ENCODE measurements at places on chromosomes 7 and 10.

DNA sequence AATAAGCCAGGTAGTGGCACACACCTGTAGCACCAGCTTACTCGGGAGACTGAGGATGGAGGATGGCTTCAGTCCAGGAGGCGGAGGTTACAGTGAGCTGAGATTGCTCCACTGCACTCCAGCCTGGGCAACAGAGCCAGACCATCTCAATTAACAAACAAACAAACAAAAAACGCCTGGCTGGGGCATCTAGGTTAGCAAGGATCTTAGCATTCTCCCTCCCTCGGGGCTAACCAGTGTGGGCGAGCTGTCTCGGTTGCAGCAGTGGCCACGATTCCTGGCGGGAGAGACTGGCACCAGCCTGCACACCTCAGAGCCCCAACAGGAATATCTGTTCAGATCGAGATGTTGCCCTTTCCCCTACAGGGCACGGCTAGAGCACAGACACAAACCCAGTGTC is 91.3 kb upstream of the KCTD7 start:
- DNase-seq, result no peak

DNA sequence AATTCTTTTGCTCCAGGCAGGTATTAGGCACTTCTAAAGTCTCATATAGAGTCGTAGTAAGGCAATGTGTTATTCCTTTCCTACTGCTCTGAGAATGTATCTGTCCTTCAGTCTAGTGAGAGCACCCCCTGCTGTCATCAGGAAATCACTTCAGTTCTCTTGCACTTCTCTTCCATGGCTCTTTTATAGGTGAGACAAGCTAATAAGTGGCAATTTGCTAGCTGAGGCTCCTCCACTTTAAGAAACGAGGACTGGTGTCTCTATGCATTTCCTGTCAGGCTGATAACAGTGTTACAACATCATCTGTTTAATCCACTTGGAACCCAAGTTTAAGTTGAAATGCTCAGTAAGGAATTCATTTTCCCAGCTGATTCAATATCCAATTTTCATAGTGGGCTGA is 350.6 kb downstream of the TFEC start:
- DNase-seq, result no peak

GRCh38 chr7:96710544-96710943 is 898 bp upstream of the SEM1 start:
- DNase-seq, result no peak

GRCh38 chr7:40815512-40815911 is 680.7 kb downstream of the SUGCT start:
- DNase-seq, result no peak

GRCh38 chr7:79272066-79272669 is 181.3 kb downstream of the MAGI2 start:
- no peak for DNase-seq

DNA sequence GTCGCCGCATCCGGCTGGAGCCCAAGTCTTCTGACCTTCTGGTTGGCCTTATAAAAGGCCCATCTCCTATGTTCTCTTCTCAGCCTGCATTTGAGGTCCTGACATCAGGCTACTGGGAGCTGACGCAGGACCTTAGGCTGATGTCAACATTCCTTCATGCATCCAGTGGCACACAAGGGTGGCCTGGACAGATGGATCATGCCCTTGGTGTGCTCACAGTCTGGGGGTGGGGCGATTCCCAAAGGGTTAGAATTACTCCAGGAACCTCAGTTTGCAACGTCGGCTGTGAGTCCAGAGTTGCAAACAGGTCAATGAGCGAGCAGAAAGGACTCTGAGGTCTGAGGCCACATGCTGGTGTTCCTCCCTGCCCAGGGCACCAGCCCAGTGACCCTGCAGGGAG is 8.2 kb upstream of the CLIP2 start:
- no peak for DNase-seq

DNA sequence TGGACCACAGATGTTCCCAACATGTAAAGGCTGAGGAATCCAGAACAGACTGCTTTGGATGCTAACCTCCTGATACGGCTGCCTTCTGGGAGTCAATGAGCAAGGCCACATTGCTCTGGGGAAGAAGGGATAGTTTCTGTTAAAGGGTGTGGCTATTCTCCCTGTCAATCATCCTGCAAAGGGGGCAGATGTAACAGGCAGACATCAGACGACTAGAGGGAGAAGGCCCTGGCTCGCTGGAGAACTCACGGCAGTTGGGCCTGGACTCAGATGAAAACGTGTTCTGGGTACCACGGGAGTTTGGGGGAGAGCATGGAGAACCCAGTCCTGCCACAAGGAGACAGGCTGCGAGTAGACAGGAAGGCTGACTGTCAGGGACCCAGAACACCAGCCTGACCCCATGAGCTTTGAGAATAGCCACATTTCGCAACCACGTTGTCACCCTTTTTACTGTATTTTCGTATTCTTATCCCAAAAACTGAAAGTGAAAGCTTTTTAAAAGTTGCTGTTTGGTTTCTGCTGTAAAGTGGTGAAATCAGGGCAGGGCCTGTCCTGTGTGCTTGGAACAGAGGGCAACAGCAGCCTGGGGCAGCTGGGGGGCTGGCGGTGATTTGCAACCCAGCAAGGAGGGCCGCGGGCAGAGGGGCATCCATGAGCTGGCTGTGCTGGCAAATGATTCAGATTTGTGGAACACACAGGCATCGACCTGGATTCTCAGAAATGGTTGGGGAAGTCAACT is 95.3 kb downstream of the MYOF start:
- DNase-seq, result peak; percentile 8

- DNase-seq, result peak; percentile 6
Measured at GRCh38 chr7:23863209-23863787, 153.3 kb downstream of the STK31 start.

GRCh38 chr7:20906801-20907453 is 120.2 kb upstream of the SP8 start:
- DNase-seq, result no peak

GRCh38 chr7:142175594-142175993 is 64.1 kb downstream of the MGAM2 start:
- DNase-seq, result no peak

GRCh38 chr7:47326808-47327207 is 255.1 kb downstream of the TNS3 start:
- no peak for DNase-seq

GRCh38 chr10:79404231-79404609 is 41.2 kb downstream of the ZCCHC24 start:
- no peak for DNase-seq

GRCh38 chr10:124614003-124614659 is 130.0 kb downstream of the FAM53B start:
- peak; percentile 78 for DNase-seq

DNA sequence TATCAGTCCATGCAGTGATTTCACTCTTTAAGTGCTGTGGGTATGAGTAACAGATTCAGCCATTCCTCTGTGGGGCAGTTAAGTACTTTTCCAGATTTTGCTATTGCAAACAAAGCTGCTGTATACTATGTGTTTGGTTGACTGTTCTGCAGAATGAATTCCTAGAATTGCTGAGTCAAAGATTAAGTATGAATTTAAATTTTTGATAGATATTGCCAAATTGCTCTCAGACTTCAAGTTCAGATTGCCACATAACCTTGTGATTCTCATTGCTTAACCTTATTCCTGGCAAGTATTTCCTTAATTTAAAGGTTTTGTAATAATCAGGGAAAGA is 21.6 kb upstream of the SAR1A start:
- DNase-seq, result no peak

DNA sequence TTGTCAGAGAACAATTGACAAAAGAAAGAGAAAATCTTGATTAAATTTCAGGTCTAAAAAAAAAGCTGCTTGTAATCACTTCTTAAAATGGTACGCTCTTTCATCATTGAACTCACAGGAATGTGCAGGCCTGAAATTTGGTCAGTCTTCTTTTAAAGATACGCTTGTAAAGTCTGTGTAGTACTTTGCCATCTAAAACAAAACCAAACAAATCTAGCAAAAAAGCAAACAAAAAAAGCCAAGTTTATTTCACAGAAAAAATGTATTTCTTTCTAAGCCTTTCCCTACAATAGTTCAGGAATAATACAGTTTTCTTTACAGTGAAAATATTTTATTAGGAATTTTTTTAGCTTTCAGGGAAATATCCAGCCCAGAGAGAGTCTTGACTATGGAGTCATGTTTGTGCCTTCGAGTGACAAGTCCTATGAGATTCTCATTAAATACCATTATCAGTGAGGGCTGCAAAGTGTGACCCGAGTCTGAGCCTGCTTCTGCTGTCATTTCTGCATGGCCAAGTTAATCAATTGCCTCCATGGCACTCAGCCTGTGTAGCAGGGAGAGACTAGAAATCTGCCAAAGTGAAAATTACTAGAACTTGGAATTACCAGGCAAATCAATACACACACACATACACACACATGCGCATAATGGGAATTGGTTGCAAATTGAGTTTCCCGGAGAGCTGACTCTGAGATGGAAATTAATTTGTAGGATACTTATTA is 172.6 kb downstream of the OTUD1 start:
- DNase-seq, result no peak

- DNase-seq, result no peak
Measured at GRCh38 chr7:141572175-141572574, 21.0 kb downstream of the AGK start.

GRCh38 chr7:20152511-20152910 is 64.7 kb downstream of the MACC1 start:
- DNase-seq, result no peak

GRCh38 chr7:27971171-27971812 is 209.3 kb downstream of the JAZF1 start:
- no peak for DNase-seq

- no peak for DNase-seq
Measured at GRCh38 chr7:132495936-132496335, 80.3 kb downstream of the PLXNA4 start.

DNA sequence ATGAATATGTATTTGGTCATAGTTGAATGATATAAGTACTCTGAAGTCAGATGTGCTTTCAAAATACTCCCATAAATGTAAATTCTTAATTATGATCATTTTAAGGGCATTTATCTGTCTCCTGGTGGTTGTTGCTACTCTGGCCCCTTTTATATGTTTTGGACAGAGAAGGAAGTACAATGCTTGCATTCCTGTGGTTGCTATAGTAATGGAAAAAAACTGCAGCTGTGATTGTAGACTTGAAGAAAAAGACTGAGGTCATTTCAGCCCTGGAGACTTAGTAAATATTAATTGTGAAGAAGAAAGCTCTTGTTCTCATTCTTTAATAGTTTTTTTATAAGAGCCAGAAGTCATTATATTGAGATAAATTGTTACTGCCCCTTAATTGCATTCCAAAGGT is 70.2 kb upstream of the FERD3L start:
- no peak for DNase-seq

DNA sequence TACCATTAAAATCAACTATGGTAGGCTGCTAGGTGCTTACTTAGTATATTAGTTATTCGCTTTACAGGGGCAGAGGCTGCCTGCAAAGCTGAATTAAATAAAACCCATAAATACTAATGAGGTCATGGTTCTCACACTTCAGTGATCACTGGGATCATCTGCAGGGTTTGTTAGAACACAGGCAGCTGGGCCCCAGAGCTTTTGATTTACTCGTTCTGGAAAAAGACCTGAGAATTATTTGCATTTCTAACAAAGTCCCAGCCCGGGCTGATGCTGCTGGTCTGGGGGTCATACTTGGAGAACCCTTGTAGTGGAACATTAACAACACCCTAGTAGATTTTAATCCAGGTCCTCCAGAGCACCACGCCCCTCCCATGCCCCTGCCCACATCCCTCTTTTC is 8.5 kb downstream of the UCN3 start:
- no peak for DNase-seq

DNA sequence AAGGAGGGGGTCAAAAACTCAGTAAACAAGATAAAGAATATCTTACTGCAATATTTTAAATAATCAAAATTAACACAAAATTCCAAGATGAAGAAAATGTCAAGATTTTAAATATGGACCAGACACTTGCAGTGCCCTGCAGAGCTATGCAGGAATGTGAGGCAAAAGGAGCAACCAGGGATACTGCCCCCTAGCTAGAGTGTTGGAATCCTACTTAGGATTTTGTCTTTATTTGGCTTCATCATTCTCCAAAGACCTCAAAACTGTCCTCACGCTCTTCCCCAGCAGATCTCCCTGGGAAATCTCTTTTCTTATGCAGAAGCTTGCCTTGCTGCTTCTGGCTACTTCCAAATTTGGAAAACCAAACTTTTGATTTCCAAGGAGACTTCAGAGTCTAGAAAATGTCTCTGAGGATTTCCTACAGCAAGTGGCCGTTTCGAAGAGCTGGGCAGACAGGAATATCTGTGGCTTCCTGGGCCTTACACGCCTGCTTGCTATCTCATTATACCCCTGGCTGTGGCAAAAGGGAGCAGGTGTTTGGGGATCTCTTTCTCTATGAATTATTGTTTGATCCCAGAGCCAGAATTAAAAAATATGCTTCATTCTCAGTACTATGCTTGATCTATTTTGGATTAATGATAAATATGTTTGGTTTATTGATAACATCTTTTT is 232.2 kb upstream of the BMPER start:
- no peak for DNase-seq

- peak; percentile 73 for DNase-seq
Measured at GRCh38 chr7:100119970-100120732, 717 bp downstream of the CNPY4 start.

- no peak for DNase-seq
Measured at GRCh38 chr7:12653110-12653509, 34.3 kb upstream of the ARL4A start.

DNA sequence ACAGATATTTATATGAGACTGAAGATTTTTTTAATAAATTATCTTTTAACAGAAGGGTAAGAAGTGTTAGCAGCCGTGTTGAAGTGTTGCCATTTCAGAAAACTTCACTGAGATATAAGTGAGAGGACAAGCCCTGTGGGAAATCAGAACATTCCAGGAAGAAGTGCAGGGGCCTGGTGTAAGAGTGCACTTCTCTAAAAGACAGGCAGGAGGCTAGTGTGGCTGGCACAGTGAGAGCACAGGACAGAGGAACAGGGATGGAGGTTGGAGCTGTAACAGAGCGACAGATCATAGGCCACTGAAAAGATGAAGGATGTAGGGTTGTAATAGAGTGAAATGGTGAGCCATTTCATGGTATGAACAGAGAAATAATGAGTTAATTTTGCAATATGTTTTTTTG is 608.9 kb downstream of the SORCS1 start:
- DNase-seq, result no peak

- no peak for DNase-seq
Measured at GRCh38 chr7:105126436-105126975, 112.5 kb downstream of the KMT2E start.

DNA sequence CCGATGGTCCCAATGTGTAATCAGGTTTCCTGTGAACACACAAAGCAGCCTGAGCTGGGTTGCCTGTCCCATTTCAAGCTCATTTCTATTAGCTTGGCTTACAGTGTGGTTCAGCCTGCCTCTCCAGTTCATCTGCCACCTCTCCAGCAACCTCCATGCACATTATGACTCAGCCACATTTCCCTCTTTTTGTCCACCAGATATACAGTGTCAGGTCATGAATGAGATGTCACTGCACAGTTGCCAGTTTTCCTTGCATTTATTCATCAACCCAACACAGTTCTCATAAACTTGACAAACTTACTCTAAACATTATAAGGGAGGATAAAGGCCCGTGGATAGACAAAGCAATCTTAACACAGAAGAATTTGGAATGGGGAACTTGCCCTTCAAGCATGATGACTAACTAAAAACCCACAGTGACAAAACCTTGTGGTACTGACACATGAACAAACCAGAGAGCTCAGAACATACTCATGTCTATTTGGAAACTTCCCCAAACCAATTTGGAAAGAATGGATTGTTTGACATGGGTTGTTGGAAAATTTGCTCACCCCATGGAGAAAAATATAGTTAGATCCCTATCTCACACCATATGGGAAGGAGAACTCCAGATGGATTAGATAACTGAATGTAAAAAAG is 2.5 kb upstream of the CFAP58 start:
- no peak for DNase-seq
